Activated T-helper 1 cell treated with Interleukin-2 at 50 U/mL for 16 hours (primary cell): ENCODE measurements at places on chromosomes 6 and 20.
A peak's percentile ranks its signal among the peaks of the same experiment; 100 is the strongest.

GRCh38 chr6:134519465-134519864 lies 201.6 kb upstream of the SGK1 start:
- no peak for DNase-seq

GRCh38 chr20:17658648-17658993 lies 23.4 kb downstream of the RRBP1 start:
- no peak for DNase-seq

DNA sequence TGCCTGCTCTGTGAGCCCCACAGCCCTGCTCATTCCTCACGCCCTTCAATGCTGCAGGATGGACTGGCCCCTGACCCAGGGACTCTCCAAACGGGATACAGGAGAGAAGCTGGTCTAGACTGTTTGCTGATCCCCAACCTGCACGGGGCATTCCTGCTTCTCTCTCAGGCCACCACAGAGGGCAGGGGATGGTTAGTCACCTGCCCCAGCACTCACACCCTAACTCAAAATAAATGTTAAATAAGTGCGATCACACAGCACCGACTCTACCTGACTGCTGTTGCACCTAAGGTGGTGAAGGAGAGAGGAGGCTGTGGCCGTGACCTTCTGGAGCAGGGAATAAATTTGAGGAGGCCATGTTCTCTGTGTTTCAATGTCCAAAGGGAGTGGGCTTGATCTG lies 39.9 kb upstream of the TGM6 start:
- no peak for DNase-seq

DNA sequence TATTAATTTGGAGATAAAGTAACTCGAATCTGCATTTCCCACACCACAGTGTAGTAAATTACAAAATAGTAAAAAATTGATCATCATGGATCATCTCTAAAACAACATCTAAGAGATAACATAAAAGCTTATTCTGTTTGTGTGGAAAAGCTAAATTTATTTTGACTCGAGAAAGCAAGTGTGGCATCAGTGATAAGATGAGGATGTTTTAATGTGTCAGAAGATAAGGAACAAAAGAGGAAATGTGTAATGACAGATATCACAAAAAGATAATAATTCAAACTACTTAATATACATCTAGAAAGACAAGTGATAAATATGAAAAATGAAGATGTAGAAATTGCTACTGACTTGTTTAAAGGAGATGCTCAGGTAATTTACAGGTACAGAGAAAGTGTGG lies 74.1 kb downstream of the DNAH8 start:
- no peak for DNase-seq

DNA sequence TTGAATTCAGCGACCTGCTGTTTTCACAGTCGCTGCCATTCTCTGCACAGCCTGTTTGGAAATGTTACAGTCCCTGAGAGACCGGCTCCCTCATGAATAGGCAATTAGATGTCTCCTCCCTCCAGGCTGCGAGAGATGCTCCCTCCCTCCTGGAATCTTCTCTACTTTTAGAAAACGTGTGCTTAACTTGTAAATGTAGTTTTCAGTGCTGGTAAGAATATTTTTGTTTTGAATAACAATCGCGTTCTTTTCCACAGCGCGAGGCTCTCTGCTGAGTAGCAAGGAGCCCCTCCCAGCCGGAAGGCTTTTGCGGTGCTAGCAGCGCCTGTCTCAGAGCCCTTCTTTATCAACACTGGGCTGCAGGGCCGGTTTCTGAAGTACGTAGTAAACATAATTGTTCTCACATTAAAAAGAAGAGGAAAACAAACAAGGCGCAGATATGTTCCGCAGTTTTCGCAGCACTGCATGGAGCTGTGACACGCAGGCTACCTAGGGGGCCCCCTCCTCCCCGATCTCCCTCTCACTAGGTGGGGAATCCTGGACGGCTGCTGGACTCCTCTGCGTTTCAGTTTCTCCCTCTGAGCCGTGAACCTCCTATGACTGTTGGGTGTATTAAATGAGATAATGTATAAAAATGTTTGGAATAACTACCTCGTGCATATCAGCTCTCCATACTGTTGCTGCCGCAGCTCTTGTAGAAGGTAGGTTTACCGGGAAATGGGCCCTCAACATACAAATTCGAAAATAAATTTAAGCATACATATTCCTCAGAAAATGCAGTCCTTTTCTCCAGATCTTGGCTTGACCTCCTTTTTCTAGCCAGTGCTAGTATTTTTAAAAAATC lies 79.0 kb upstream of the SPACA1 start:
- DNase-seq = no peak

- DNase-seq = no peak
Observed at GRCh38 chr6:52141596-52141995, 44.6 kb upstream of the IL17A start.

DNA sequence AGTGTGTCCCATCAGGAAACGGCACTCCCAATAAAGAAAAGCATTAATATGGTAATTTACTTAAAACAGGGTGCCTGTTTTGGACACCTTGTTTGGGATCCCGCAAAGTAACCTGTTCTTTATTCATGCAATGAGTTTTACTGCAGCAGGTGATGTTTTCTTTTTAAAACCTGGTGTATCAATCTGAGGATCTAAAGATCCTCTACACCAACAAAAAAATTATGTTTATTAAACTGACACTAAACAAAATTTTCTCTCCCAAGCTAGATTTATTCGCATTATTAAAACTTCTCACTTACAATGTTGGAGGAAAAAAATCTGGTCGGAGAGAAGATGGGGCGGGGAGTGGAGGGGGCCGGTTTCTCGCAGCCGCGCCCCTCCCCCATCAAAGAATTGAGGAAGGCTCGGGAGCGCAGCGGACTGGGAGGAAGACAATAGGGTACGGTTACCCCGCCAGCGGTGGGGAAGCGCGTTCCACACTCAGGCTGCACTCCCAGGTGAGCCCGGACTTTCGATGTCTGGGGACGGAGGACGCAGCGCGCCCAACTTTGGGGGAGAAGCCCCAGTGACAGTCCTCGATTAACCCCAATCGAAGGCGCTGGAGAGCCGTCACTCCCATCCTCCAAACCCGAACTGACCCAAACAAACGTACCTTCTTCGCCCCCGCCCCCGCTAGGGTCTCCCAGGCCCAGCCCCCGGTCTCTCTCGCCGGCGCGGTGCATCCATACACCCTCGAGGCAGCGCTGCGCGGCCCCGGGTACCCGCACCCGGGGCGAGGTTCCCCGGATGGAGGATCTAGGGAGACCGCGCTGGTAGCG lies 1.3 kb downstream of the CD24 start:
- no peak for DNase-seq

DNA sequence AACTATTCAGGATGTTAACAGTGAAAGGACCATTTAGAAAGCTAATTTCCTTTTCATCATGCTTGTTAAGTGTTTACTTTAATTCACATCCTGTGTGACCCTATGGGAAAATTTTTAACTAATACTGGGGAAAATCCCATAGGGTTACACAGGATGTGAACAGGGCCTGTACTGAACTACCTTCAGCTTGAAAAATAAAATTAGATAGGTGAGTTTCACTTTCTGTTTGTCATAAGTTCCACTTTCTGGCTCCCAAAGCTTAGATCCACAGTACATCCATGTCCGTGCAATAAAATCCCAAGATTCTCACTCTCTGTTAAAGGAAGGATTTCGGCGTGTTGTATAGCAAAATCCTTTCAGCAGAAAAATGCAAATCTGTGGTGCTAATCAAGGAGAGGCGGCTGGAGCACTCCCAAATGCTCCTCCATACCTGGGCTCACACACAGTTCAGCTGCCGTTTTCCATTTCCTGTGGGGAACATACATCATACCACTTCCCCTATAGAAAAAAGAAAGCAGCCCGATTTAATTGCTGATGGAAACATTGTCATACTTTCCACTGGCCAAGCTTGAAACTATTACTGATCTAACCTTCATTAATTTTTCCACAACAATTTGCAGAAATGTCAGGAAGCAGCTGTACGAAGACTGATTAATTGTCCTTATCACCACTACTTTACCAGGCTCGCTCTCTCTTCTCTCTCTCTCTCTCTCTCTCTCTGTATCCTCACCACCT lies 125.2 kb downstream of the HIVEP2 start:
- no peak for DNase-seq

DNA sequence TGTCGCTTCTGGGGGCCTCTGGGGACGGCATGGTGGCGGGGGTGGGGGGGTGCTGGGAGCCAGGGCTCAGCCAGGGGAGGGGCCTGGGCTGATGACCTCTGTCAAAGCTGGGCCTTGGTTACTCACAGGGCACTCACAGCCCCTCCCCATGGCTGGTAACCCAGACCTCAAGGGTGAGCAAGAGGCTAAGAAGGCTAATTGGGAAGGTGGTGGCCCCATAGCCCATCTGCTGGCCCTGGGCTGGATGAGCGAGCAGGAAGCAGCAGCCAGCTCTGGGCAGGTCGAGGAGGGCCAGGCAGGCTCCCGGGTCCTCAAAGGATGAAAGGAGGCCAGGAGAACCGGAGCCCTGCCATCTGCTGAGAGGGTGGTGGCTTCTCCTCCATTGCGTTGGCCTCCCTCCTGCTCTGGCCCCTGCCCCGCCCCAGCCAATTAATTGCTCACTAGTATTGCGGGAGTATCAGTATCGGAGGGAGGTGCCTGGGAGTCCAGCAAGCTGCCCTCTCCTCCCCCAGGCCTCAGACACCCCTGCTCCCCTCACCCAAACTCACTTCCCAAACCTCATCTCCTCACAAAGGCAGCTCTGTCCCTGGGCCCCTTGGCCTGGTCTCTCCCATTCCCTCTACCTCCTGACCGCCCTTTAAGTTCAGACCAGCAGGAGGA lies 1.0 kb upstream of the CDSN start:
- no peak for DNase-seq

- no peak for DNase-seq
Observed at GRCh38 chr6:158958504-158959386, 41.3 kb downstream of the RSPH3 start.

- DNase-seq = peak; percentile 47
Observed at GRCh38 chr6:143060806-143061596, at the start of gene AIG1. AIG1 (plus strand) TSS chr6:143060889; CDS start chr6:143060926, 37 bp downstream.

DNA sequence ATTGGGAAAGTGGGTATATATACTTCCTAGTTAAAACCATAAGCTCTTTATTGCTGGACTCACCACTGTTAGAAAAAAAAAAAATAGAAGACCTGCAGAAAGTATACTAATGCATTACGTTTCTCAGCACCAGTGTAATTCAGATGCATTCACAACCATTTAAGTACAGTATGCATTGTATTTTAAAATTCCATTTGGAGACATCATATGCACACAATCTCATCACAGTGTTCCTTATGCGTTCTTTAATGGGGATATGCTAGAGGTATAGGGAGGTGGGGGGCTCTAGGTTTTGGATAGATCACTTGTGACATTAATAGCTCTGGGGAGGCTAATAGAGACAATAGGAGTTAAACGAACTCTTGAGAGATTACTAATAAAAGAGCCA lies 9.4 kb downstream of the TFAP2A start:
- DNase-seq = no peak

DNA sequence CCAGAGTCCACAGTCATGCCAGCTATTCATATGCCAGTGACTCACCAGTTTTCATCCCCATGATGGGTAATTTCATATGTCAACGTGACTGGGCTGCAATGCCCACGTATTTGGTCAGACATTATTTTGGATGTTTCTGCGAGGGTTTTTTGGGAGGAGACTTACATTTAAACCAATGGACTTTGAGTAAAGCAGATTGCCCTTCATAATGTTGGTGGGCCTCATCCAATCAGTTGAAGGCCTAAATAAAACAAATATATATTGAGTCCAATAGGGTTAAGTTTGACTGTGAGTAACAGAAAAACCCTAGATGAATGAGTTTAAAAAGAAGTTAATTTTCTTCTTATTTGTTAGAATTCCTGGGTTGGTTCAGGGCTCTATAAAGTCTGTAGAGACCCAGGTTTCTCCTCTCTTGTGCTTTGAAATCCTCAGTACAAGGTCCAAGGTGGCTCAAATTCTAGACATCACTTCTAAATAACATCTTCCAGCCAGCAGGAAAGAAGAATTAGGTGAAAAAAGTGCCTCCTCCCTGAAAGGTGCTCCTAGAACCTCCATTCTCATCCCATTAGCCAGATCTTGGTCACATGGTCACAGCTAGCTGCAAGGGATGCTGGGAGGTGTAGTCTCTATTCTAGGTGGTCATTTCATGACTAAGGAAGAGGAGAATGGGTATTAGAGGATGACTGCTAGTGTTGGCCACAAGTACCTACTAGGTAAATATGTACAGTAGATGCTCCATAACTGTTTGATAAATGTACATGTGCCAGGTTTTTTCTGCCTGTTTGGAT lies 16.7 kb upstream of the NEDD9 start:
- no peak for DNase-seq

- DNase-seq = no peak
Observed at GRCh38 chr6:108117427-108118358, 43.2 kb upstream of the OSTM1 start.

GRCh38 chr6:127190552-127190951 lies 72.1 kb downstream of the RSPO3 start:
- DNase-seq = no peak

GRCh38 chr6:151464702-151465101 lies 12.8 kb upstream of the RMND1 start:
- no peak for DNase-seq

DNA sequence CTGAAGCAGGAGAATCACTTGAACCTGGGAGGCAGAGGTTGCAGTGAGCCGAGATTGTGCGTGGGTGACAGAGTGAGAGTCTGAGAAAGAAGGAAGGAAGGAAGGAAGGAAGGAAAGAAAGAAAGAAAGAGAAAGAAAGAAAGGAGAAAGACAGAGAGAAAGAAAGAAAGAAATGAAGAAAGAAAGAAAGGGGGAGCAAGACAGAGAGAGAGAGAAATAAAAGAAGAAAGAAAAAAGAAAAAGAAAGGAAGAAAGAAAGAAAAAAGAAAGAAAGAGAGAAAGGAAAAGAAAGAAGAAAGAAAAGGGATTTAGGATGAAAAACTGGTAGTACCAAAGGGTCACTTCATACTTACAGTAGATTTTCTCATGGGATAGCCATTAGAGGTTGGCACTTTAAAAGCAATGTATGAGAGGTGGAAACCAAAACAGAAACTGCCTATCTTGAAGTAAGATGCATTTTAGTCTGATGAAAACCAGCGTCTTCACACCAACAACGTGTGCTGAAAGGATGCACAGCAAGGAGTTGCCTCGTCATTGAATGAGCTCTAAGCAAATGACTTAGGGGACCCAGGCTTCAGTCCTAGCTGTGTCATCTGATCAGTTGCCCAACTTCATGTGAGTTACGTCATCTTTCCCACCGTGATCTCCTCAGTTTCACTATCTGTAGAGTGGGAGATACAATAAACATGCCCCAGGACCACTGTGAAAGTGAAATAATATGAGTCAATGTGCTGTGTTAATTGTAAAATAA lies 133.9 kb upstream of the NEDD9 start:
- DNase-seq = no peak

DNA sequence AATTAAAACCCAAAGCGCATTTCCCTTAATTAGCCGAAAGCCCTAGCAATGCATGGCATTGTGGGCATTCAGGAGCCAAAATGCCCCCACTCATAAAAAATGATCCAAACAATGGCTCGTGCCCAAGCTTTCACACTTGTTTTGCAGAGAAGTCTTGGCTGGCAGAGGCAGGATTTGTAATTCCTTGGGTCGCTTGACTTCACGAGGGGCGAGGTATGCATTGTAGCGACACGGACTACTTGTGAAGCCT lies 613 bp upstream of the SASH1 start:
- DNase-seq = no peak

DNA sequence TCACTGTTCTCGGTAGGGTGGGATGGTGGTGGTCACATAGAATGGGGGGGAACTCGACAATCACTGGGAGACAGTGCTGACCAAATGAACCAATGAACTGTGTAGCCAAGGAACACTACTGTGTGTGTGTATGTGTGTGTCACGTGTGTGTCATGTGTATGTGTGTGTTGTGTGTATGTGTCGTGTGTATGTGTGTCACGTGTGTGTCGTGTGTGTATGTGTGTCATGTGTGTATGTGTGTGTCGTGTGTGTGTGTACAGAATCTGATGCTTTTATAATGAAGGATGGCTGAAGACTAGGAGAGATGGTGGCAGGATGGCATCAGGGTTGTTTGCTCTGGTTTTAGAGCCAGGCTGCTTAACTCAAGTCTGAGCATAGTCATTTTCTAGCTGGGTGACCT lies 99.1 kb upstream of the DUSP22 start:
- no peak for DNase-seq
